GM12891 (cell line): ENCODE measurements at places on chromosomes 7 and 10.
A peak's percentile ranks its signal among the peaks of the same experiment; 100 is the strongest.

GRCh38 chr7:512541-513311 is 6.9 kb downstream of the PDGFA start:
- DNase-seq, result no peak

DNA sequence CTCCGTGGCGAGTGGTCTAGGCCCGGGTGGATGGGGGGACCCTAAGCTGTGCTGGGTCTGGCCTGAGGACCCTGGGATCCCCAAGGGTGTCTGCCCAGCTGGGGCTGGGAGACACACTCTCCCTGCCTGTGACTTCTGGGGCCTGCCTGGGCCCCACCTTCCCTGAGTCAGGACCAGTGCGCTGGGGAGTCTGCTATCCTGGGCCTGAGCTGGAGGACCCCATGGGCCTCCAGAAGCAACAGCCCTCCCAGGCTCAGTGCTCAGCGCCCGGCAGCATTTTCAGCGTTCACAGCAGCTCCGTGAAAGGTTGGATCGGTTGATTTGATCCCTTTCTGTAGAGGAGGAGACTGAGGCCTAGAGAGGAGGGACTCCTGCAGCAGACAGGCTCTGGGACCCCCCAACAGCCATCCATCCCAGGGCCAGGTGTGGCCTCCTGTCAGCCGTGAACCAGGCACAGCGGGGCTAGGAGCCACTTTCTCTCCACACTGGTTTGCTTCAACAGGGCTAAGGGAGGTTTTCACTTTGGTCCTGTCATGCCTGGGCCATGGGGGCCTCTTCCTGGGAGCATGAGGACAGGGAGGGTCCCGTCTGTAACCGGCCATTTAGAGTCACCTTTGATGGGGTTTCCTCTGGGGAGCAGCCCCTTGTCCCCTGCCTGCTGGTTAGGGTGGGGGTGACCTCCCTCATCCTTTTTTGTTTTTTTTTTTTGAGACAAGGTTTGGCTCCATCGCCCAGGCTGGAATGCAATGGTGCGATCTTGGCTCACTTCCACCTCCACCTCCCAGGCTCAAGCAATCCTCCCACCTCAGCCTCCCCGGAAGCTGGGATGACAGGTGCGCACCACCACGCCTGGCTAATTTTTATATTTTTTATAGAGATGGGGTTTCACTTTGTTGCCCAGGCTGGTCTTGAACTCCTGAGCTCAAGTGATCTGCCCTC is 12.4 kb downstream of the FOXL3 start:
- DNase-seq, result no peak

- no peak for DNase-seq
These were observed 160.9 kb downstream of the SDK1 start for GRCh38 chr7:3461923-3462322.

DNA sequence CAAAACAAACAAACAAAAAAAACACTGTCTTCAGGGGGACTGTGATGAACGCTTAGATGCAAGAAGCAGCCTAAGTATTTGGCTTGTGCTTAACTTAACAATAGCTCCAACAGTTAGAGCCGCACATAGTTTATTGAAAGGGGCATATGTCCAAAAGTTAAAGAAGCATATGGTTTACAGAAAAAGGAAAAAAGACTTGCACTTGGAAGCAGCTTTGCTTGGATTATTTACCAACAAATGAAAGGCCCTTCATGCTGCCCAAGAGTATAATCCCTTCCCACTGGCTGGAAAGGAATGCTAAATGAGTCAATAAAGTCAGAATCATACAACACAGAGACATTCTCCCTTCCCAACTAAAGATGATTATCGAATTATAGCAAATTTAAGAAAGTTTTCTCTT is 77.9 kb downstream of the GLI3 start:
- no peak for DNase-seq

DNA sequence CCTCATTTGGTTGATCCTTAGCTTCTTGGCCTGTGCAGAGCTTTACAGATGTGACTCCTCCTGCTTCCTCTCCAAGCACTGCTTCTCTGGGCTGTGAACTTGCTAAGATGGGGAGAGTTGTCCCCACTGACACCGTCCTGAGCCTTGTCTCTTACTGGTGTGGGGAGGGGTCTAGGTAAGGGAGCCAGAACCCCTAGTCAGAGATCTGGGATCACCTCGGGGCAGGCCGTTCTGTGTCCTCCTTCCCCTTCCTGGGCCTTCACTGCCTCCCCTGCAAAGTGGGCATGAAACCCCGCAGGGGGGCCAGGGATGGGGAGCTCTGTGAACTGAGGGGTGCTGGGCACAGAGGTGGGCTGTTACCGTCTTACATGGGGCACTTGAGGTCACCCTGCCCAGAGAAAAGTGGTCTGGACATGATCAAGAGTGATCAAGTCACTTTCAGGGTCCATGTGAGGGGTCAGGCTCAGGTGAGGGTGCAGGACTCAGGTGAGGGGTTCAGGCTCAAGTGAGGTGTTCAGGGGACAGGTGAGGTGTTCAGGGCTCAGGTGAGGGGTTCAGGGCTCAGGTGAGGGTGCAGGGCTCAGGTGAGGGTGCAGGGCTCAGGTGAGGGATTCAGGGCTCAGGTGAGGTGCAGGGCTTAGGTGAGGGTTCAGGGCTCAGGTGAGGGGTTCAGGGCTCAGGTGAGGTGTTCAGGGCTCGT is 86.2 kb downstream of the ADCY1 start:
- DNase-seq, result no peak

DNA sequence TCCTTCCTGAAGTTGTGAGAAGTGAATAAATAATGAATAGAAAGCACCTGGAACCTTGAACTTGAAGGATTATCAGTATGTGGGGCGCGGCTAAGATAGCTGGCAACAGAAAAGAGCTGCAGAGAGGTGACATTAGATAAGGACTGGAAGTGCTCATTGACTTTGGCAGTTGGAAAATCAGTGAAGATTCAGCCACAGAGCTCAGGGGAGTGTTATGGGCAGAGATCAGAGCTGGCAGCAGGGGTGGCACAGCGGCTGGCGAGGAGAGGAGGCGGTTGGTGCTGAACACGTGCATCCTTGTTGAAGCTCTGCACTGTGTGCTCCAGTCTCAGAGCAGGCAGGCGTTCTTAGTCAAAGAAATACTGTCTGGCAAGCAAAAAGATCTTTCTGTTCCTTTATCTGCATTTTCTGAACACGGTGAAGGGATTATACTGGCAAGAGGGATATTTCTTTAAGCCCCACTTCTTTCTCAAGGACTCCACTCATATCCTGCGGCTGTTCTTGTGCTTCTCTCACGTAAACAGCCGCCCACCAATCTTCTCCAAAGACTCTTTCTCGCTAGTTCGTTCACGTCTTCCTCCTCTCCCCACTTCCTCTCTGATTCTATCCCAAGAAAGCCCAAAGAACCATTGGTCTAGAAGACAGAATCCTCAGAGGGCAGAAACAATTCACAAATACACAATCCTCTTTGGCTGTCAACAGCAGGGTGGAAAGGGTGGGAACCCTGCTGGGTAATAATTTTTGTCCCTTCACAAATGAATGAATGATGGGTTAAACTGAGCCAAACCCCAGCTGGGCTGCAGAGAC is 38.6 kb upstream of the ADD3 start:
- no peak for DNase-seq

- no peak for DNase-seq
These were observed 212.1 kb upstream of the SVIL start for GRCh38 chr10:29846881-29847280.

DNA sequence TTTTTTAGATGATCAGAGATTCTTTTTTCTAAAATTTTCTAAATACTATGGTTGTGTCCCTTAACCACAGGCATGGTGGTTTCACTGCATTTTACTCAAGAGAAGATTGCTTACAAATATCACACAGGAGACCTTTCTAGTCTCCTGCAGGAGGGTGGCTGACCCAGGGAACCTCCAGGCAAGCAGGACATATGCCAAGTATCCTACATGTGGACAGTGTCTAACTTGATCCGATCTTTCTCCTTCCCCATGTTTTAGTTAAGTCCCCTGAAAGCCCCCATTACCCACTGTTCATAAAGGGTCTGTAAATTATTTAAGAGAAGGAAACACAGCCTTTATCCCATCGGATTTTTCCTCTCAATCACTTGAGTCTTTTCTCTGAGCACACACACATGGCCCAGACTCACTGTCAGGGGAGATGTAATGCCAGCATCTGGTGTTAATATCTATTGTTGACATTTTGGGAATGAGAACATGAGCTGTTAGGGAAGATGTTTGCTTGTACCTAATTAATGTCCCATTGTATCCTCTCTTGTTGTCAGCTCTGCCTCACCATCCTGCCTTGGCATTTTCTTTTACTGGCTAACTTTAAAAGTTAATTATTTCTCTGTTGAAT is 755.2 kb downstream of the AUTS2 start:
- DNase-seq, result no peak

GRCh38 chr7:1936531-1937251 is 266.6 kb downstream of the ELFN1 start:
- DNase-seq, result no peak

GRCh38 chr10:78435484-78436221 is 402.0 kb downstream of the RPS24 start:
- no peak for DNase-seq

DNA sequence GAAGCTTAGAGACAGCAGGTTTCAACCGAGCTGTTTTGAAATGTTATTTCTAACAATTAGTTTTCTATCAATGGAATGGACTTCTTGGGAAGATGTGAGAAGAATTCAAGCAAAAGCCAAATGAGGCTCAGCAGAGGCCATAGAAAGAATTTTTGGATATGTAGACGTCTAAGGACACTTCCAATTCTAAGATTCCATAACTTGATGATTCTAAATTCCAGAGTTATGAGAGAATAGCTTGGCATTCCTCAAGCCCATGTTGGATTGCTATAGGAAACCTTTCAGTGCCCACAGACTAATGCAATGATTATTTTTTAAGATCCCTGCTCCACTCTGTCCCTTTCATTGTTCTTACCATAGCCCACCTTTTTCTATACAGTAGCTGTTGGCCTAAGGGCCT is 77.2 kb upstream of the PALS2 start:
- no peak for DNase-seq

DNA sequence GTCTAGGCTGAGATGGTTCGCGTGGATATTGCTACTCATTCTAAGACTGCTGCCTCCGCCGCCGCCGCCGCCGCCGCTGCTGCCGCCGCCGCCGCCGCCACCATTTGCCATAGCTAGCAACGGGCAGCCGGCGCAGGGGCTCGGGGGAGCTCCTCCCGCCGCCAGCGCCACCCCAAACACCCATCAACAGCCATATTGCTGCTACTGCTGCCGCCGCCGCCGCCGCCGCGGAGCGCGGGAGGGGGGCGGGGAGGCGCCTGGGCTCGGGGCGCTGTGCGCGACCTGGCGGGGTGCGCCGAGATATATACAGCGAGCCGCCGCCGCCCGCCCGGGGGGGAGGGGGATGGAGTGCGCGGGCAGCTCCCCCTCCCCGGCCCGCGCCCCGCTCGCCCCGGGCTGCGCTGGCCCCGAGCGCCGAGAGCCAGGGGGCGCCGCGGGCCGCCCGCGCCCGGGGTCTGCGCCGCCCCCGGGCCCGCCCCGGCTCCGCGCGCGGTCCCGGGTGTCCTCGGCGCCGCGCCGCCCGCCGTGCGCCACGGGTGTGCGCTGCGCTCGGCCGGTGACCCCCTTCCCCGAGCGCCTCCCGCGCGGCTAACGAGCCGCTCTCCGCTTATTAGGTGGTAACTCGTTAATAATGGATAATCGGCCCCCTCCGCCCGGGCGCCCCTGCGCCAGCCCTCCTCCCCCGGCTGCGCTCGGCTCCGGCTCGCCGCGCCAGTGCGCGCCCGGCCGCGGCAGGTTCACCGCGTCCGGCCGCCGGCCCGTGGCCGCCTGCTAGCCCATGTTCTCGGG is at the start of gene KCNMA1:
KCNMA1 (minus strand) TSS at position 277 of the 789 bp plus-strand sequence.
- no peak for DNase-seq

DNA sequence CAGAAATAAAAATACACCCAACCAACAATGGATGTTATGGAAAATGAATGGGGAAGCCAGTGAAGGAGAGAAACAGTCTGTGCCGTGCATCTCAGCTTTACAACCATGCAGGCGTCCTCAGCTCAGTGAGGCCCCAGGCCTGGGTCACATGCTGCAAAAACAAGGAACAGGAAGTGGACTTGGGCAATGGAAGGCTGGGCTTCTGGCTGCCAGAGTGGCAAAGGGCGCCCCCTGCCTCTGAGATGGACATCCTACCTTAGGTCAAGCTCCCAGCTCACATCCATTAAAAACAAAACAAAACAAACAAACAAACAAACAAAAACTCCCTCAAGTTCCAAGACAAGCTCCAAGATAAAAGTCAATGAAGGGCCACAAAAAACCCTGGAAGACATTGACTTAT is 54.7 kb upstream of the AFAP1L2 start:
- peak; percentile 31 for DNase-seq

GRCh38 chr7:32594965-32595490 is 99.7 kb downstream of the AVL9 start:
- DNase-seq, result no peak

DNA sequence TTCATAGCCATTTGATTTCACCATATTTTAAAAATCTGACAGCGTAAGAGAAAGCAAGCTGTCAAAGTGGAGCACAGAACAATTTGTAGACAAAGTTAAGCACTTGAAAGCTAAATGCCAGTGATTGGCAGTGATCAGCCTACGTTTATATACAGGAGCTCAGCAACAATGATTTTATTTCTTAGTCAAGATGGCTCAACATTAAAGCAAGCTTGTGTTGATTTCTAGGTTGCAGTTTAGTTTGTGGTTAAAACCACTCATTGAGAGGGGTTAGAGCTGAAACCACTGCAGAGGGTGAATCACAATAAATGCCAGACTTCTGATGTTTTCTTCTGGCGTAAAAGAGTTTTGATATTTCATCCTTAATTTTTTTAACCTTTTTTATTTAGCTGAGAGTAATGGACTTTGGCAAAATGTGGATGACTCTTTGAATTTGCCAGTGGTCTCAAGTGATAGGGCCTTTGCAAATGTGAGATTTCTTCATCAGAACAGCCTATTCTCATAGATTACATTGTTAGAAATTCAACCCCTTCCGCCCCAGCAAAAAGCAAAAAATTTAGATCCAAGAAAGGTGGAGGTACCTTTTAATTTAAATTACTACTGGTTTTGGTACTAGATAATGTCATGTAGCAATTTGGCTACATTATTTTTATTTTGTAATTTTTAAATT is 73.8 kb downstream of the SHOC2 start:
- DNase-seq, result no peak

DNA sequence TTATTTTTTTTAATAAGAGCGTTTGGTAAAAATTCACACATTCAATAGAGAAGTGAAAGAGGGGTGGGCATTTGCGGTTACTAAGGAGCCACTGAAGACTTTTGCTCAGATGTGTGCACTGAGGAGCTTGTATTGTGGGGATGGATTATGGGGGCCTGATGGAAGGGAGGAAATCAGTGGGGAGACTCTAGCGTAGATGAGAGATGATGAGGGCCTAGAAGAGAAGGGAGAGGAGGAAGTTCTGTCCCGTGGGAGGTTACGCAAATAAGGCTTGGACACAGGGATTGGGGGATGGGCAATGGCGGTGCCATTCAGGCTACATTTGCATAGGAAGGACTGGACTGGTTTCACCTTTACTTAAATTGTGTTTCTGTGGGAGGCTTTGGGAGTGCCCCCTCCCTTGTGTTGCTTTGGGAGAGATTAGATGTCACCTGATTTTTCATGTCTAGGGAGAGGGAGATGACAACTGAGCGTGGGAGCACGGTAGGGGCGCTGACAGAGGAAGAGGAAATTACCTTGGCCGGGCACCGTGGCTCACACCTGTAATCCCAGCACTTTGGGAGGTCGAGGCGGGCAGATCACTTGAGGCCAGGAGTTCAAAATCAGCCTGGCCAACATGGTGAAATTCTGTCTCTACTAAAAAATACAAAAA is 2.2 kb upstream of the HIP1 start:
- DNase-seq, result no peak
